ENCODE measurements at places on chromosomes 2 and 18. TPM values are rescaled to one million over a fixed set of nuclear protein-coding genes. Genes with fewer than 3 reads are reported as not detected.

GRCh38 chr2:227410191-227410590 lies 22.4 kb upstream of the SCYGR1 start:
- DNase-seq = no peak

Gene TMEM182
- 4.4 TPM for total RNA-seq

DNA sequence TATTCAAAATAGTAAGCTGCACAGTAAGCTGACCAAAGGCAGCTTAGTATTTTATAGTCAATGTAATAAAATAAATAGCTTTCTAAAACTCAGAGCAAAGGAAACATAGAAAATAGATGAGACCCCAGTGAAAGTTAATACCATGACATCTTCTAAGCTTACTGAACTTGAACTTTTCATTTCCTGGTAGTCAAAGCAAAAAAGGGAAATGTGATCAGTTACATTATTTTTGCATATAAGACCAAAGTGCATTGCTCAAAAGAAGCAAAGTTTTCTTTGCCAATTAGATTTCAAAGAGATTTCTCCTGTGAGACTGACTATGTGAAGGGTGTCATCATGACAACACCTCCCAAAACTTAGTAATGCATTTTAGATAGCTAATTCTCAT lies 70.2 kb downstream of the MYO1B start:
- no peak for DNase-seq

DNA sequence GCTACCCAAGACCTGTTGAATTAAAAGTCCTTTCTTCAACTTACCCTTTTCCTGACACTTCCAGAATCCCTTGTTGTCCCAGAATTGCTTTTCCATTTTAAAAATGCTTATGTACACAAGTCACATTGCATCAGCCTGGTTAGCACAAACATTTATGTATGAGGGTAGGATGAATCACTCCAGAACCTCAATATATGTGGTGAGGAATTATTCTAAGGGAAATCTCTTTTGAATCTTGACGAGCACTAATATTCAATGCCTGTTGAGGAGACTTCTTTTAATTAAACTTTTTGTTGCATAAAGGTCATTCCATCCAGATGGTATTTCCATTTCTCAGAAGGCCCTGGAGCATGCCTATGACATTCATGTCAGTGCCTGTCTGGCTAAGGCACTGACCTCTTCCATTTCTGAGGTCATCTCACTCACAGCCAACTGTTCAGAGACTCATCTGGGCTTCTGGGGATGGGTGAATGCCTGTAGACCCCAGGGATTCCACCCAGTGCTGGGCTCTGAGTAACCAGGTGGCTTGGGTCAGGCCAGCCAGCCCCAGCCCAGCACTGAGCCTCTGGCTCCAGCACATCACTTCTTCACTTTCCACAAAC lies 28.2 kb downstream of the ACMSD start:
- no peak for DNase-seq

DNA sequence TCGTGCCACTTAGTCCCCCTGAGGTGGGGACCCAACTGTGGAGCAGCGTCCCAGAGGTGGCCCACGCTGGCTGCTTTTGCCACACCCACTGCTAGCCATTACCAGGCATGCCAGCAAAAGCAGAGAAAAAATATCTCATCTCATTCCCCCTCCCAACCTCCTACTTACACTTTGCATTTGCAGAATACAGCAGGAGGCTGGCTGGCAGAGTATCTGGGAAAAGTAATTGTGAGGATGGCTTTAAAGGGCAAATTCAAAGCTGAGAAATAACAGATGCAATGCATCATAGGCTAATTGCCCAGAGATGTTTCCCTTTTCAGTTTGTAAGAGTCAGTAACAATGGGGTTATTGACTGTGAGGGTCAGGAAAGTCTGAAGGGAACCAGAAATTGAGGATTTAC lies 438.1 kb upstream of the DSEL start:
- no peak for DNase-seq

- DNase-seq = no peak
Measured at GRCh38 chr2:72926811-72927465, 9.6 kb downstream of the EMX1 start.

- no peak for DNase-seq
Measured at GRCh38 chr18:75003039-75003438, 205.9 kb downstream of the PTGR3 start.

- no peak for DNase-seq
Measured at GRCh38 chr2:129170570-129170969, 808.9 kb upstream of the RAB6C start.

- DNase-seq = no peak
Measured at GRCh38 chr18:70649683-70650082, 360.8 kb downstream of the SOCS6 start.

Gene DRC1
- total RNA-seq = not detected

- peak; percentile 59 for DNase-seq
Measured at GRCh38 chr2:95525294-95526035, 40.9 kb upstream of the TRIM43B start.

DNA sequence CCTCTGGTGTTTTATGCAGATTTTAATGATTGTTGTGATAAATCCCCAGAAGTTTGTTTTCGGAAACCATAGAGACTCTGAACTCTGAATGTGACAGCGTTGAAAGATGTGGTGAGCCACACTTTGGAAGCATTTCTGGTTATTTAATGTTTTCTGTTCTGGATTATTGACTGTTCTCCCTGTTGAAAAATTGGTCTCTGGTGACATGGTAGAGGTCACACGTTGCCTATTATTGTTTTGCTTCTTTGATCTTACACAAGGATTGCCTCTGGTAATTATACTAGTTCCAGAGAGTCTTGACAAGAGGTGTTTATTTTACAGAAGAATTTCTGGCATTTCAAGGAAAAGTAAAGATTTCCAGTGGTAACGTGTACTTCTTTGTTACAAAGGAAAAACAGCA lies 127.1 kb downstream of the GREB1L start:
- DNase-seq = no peak

GRCh38 chr2:134433979-134434378 lies 180.1 kb downstream of the MGAT5 start:
- DNase-seq = no peak

DNA sequence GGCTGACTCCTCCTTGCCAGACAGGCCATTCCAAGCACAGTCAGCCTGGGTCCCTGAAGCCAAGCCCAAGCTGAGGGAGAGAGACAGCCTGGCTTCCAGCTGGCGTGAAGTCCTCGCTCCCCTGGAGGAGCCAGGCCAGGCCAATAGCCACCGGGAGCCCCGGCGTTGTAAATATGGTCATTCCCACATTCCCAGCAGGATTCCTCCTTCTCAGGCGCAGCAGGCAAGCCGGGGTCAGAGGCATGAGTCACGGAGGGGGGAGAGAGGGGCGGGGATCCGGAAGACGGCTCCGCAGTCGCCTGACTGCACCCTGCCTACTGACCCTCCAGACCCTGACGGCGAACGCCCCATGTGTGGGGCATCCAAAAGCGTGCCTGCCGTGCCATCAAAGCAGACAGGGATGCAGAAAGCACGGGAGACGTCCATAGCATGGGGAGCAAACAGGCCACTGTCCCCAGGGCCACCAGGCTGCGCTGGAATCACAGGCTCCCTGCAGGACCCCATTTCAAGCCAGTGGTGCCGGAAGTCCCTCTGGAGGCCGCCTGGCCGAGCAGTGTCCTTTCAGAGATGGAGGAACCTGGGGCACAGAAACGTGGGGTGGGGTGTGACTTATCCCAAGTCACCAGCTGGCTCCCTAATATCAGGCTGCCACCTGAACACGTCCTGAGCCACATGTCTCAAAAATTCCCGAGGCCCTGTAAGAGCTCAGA lies 48.2 kb downstream of the TWIST2 start:
- DNase-seq = peak; percentile 53

DNA sequence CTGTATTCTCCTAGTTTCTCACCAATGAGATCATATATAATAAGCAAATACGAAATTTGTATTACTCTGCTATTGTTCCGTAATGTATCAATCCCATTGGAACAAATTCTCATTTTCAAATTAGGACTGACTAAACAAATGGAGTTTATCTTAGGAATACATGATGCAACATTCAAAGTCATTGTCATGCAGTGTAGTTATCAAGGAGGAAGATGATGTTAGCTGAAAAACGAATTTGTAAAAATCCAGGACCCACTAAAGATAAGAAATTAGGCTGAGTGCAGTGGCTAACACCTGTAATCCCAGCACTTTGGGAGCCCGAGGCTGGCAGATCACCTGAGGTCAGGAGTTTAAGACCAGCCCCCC lies 14.9 kb downstream of the SEPTIN2 start:
- DNase-seq = no peak

Gene REG1A
- total RNA-seq = 0.89 TPM

DNA sequence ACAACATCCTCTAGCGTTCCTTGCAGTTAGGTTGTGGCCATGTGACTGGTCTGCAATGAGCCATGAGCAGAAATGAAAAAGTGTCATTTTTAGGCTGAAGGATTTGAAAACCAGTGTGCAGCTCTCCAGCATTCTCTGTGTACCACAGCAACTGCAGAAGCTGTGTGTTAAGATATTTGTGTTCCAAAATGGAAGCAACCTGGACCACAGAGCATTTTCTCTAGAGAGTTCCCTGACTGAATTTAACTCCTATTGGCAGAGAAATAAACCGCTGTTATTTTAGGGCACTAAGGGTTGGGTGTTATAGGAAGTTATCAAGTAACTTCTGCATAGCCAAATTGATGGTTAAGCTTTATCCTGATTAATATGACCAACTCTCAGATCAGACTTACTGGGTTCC lies 257.2 kb upstream of the THUMPD2 start:
- DNase-seq = no peak

- no peak for DNase-seq
Measured at GRCh38 chr2:1455466-1455865, 42.2 kb downstream of the TPO start.

DNA sequence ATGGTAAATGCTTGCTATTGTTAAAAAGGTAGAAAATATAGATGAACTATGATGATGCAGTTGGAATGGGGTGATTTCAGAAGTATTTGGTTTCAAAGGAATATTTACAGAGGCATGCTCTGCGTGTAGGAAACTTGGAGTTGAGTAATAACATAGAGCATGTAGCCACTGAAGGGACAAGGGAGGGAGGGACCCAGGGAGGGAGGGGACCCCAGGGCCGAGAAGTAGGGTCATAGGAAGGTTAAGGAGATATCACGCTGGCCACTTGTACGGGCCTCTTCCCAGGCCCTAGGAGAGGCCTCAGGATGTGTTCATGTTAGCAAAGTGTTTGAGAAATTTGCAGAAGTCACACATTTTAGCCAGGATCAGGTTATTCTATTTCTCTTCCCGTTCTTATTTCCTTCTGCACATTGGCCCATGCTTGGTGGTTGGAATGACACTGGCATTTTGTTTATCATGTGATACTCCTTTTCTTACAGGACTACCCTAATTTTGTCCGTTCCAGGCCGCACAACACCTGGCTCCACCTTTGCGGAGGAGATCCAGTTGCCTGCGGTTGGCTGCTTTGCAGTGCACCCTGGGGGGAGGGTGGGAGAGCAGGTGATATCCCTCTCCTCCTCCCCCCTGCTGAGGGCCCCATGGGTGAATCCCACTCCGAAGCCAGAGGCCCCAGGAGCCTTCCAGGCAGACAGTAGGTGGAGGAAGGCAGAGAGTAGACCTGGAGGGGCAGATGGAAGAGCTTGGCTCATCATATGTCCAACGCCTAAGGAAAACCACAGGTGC lies 16.9 kb upstream of the ACKR3 start:
- DNase-seq = no peak

DNA sequence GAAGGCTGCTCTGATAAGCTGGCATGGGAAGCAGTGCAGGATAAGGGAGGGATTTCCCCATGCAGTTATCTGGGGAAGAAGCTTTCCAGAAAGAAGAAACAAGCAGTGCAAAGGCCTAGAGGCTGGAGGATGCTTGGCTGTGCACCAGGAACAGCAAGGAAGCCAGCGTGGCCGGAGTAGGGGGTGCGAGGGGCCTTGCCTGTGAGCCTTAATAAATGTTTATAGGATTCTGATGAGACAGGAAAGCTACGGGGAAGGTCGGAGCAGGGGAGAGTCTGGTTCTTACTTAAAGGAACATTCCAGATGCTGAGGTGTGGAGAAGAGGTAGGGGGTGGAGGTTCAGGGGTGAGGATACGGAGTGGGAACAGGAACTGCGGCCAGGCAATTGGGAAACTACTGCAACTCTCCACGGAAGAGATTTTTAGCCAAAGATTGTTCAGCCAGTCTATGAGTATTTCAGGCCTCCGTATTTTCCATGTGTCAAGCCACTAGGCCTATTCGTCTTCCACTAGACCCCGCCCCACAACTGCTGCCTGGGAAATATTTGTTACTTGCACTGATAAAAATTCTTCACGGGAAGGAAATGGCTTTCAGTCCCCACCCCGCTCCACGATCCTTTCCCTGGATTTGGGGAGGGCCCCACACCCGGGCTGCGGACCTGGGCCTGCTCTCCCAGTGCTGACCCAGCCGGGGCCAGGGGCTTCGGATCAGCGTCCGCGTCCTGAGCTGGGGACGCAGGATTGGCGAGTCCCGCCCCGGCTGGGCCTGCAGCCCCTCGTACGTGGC lies 516 bp downstream of the EIF2AK2 start:
- peak; percentile 66 for DNase-seq

DNA sequence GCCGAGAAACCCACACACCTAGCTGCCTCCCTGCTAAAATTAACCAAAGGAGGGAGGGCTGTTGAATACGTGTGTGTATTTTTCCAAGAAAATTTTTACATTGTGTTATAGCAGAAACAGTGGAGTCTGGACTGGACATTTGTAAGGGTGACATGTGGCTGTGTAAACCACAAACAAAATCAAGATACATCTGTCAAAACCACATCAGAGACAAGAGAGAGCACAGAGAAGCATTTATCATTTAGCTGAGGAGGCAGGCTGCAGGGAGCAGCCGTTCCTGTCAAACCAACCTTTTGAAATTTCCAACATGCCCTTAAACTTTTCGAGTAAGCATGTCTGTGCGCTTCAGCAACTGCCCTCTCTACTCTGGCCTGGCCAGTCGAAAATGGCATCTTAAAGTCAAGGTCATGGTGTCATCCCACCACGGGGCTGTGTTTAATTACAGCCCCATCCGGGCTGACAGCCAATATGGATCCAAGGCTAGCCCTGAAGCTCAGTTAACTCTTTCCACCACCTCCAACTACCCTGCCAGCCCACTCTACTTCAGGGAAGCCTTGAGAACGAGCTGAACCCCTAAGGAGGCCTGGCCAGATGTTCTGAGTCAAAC lies 8.4 kb downstream of the BCL11A start:
- DNase-seq = no peak

DNA sequence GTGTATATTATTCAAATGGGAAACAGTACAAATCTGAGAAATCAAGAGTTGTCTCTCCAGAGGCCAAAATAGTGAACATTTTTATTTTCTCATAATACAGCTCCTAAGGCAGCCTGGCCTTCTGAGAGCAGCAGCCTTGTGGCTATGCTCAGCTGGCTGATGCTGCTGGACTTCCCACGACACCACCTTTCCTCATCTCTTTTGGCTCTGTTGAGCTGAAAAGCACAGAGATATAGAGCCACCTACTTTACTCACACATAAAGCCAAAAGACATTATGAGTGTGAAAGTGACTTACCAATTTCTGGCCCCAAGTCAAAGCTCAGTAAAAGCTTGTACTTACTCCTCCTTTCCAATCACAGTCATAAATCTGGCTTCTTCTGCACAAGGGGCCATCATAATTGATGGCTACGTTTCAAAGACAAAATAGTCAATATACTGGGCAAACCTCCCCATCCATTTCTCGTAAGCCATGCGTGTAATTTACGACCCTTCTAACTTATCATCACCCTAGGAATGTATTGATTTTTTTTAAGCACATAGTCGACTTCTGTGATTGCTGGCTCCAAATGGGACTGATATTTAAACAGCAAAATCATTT lies 18.6 kb upstream of the REG3A start:
- DNase-seq = no peak
